ENCODE measurements at places on chromosomes 16 and 17.
A peak's percentile ranks its signal among the peaks of the same experiment; 100 is the strongest.

GRCh38 chr17:79850571-79851460, 11.6 kb upstream of the CBX4 start:
- DNase-seq: no peak

GRCh38 chr16:24216961-24217360, 39.2 kb upstream of the CACNG3 start:
- no peak for DNase-seq

DNA sequence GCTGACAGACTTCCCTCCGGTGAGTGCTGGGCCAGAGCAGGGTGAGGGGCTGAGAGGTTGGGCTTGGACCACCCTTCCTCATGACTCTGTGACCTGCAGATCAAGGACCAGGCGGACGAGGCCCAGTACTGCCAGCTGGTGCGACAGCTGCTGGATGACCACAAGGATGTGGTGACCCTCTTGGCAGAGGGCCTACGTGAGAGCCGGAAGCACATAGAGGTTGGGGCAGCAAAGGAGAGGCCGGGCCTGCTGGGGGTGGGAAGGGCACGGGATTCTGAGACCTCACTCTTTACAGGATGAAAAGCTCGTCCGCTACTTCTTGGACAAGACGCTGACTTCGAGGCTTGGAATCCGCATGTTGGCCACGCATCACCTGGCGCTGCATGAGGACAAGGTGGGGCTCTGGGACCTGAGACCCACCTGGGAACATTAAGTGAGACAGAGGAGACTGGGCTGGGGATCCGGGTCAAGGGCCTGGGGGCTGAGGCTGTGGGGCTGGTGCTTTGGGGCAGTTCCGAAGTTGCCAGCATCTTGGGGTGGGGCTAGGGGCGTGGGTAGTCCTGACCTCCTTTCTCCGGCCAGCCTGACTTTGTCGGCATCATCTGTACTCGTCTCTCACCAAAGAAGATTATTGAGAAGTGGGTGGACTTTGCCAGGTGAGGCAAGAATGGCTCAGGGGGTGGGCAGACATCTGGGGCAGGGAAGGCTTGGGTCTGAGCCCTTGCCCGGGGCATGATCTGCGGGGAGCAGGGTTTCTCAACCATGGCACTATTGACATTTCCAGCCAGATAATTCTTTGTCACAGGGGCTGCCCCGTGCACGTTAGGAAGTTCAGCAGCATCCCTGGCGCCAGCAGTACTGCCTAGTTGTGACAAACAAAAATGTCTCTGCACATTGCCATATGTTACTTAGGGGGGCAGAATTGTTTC, 2.2 kb downstream of the BCKDK start:
- no peak for DNase-seq

GRCh38 chr16:53882310-53882709, 178.4 kb downstream of the FTO start:
- no peak for DNase-seq

DNA sequence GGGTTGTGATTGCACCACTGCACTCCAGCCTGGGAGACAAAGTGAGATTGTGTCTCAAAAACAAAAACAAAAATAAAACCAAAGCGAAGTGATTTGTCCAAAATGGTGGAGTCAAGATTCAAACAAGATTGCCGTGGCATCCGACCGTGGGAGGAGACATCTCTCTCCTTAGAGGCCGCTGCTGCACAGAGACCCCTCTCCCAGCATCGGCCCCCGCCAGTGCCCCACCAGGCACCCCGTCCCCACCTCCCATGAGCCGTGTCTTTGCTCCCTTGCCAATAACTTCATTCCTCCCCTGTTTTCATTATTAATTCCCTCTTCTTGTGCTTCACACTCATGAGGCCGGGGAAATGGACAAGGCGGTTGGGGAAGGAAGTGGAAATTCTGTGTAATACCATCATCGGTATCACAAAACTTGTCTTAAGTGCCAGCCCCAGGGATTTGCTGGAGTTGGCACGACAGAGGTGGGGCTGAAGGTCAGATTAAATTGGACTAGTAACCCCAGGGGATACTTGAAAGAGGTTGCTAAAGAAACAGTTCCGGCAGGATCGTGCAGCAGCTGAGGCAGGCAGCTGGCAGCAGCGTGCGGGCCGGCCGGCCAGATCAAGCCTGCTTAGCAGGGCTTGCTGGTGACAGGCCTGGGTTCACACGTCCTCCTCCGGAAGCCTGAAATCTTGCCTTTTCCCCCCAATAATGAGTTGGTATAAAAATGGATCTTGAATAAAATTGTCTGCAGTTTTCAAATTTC, 66.8 kb downstream of the RTN4RL1 start:
- DNase-seq: no peak

GRCh38 chr17:27354491-27355081, 60.7 kb downstream of the WSB1 start:
- DNase-seq: no peak

DNA sequence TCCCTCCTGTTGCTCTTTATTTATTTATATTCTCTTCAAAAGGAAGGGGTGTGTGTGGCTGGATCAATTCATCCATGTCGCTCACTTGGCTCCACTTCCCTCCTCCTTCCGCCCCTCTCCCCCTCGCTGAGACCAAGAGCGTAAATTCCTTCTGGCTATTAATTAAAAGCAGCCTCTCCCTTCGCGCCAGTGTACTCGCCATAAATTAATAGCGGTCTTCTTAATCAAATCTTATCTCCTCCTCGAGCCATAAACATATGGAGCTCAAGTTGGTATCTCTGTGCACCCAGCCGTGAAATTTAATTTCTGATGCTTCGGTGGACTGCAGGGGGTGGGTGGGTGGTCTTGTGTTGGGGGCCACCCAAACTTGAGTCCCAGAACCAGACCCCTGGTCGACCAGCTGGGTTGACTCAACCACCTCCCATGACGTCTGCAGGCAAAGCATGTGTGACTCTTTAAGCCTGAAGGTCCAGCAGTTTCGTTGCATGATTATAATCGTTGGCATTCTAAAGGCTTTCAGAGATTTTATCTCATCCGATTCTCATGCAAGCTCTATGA, 57.9 kb downstream of the SDK2 start:
- DNase-seq: no peak

- no peak for DNase-seq
Measured at GRCh38 chr16:29680180-29680598, 1.2 kb downstream of the QPRT start.

DNA sequence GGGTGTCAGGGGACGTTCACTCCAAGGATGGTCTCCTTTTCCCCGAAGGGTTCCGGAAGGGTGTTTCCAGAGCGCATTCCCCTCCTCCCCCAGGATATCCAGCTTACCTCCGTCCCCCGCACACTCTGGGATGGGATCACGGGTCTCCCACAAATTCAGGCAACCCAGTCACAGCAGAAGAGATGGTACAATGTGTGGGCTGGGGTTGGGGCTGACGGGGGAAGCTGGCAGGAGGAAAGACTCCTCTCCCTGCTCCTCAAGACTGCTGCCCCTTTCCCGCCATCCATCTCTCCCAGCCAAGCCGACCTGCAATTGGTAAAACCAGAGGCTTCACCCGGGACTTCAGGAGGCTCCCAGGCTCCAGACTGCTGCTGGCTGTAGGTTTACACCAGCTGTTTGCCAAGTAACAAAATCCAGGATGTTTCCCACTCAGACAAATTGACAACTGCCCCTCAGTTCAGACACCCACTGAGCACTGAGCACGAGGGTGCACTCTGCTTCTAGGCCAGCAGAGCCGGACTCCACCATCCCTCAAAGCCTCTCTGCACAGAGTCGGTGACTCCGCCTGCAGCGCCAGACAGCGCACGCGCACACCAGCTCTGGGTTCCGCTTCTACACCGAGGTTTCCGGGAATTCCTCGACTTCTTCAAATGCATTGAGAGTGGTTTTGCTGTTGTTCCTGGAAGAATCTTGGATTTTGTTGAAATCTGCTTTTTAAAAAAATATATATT, 37.7 kb downstream of the ASPA start:
- DNase-seq: no peak

GRCh38 chr16:50273382-50273690, 7.0 kb downstream of the ADCY7 start:
- DNase-seq: no peak

GRCh38 chr17:40351359-40352236, 12.9 kb downstream of the GJD3 start:
- no peak for DNase-seq

GRCh38 chr17:413016-413350, 60.4 kb upstream of the RPH3AL start:
- DNase-seq: no peak

- peak; percentile 46 for DNase-seq
Measured at GRCh38 chr16:528111-529011, 849 bp downstream of the CAPN15 start.

DNA sequence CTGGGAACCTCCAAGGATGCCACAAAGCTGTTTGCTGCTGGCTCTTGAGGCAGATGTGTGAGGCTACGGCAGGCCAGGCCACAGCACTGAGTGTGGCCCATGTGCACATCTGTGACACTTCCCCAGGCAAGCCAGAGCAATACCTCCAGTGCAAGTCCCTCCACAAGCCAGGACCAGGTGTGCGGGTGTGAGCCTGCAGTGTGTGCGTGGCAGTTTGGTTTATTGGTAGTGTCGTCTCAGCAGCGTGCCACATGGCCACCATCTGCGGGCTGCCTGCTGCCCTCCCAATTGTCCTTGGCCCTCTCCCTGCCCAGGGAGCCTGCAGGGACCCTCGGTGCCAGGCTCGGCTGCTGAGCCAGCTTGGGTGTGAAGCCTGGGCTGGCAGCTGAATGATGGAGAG, 9.9 kb upstream of the SREBF1 start:
- DNase-seq: no peak

DNA sequence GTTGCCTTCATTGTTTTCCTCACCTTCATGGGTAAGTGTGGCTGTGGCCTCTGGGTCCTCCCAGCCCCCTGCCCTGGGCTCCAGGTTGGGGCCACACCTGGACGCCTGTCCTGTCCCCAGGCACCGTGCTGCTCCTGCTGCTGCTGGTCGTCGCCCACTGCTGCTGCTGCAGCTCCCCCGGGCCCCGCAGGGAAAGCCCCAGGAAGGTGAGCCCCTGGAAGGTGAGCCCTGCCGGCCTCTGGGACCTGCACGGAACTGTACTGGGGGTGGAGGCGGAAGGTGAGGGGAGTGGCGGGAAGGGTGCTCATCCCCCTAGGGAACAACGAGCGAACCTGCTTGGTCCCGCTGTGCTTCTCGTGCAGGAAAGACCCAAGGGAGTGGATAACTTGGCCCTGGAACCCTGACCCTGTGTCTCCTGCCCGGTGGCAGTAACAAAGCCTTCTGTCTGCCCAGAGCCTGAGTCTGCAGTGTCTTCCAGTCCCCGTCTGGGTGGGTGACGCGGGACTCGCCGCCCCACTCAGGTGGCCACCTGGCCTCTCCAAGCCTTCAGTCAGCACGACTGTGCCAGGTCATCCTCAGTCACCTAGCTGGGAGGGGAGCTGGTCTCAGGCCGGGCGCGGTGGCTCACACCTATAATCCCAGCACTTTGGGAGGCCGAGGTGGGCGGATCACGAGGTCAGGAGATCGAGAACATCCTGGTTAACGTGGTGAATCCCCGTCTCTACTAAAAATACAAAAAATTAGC, 831 bp downstream of the SMIM22 start:
- no peak for DNase-seq

All from activated CD8-positive, alpha-beta T cell treated with anti-CD3 and anti-CD28 coated beads, Interleukin-2, amount 10 ng/mL, durations not matched to agents 7 days and 5 days (primary cell).